ENCODE measurements at places on chromosomes 6 and 20.

DNA sequence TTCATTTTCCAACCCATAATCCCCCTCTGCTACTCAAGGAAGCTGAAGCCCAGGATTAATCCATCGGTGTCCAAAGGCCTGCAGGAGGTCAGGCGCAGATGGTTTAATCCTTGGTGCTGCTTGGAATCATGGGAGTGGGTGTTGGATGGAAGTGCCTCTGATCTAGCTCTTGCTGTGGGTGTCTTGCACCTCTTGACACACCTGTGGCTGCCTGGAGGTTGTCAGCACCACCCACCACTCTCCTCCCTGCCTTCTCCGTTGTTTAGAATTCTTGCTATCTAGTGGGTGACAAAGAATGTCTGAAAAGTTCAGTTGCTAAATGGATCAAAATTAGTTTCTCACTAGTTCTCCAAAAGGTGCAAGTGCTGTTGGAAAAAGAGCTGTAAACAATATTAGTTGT lies 1074.4 kb upstream of the FLRT3 start:
- ATAC-seq = no peak

GRCh38 chr6:119096721-119097565 lies 18.5 kb upstream of the FAM184A start:
- peak; percentile 71 for ATAC-seq

DNA sequence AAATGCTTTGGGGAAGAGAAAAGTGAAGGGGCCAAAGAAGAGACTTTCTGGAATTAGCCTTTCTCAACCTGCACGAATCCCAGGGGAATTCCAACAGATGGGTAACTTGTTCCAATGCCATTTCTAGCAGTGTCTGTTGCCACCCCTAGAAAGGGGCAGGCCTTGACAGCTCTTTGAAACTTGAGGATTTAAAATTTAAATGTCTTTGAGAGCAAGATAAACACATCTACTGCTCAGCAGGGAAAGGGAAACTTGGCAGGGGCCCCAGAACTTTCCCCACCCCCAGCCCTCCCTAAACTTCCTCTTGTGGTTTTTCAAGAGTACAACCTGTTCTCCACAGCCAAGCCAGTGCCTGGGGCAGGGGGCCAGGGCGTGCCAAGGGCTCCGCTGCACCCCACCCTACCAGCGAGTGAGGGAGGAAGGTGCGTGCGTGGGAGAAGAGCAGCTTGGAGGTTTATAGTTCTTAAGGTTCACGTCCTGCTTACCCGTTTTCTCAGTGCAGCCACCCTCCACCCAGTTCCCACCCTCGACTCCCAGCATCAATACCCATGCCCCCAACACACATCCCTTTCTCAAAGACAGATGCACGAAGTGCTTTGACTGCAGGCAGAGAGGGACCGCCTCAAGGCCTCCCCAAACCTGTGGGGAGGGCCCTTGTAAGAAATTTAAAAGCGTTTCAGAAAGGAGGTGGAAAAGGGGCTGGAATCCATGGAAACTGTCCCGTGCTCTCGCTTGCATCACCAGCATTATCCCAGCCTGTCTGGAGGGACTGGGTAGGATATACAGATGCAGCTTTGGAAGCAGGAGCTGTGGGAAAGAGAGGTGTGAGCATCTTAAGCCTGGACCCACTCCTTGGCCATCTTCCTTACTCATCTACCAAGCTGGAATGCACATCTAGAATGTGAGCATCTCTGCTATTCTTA lies 4.5 kb upstream of the TAF8 start:
- ATAC-seq = peak; percentile 20

- no peak for ATAC-seq
These were observed 164.0 kb upstream of the RUNX2 start for GRCh38 chr6:45163952-45164766.

DNA sequence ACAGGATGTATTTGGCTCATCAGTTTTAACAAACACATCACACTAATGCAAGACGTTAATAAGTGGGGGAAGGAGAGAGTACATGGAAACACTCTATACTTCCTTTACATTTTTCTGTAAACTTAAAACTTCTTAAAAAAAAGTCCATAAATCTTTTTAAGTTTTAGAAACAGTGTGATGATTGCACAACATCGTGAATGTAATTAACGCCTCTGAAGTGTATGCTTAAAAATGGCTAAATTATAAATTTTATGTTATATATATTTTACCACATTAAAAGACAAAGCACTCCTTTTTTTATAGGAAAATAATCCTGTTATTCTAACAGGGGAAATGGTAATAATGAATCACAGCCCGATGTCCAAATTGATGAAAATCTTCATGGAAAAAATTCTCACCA lies 144.1 kb upstream of the RUNX2 start:
- ATAC-seq = no peak

DNA sequence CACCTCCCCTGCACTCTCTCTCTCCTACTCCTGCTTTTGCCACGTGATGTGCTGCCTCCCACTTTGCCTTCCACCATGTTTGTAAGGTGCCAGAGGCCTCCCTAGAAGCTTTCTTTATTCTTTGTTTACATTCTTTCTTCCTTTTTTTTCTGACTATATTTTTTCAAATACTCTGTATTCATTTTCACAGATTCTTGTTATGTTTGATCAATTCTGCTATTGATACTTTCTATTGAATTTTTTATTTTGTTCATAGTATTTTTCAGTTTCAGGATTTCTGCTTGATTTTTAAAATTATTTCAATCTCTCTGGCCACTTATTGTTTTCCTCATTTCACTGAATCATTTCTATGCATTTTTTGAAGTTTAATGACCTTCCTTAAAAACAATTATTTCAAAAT lies 801.8 kb downstream of the GRIK2 start:
- no peak for ATAC-seq

- ATAC-seq = no peak
These were observed 255.8 kb upstream of the RAB32 start for GRCh38 chr6:146287691-146288369.

DNA sequence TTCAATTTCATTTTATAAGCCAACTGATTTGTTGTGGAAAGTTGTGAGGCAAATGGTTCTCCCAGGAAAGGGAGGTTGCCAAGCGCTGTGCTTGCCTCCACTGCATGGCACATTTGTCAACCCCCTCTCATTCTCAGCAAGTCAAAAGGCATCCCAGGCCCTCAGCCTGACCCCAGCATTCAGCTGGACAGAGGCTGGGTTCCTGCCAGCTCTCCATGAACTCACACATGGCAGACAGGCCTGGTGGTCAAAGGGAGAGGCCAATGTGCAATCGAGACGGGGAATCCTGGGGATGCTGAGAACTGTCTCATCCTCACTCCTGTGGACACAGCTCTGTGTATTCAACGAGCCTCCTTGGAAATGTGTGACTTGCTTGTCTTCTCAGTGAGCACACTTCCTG lies 106.0 kb upstream of the CDH4 start:
- no peak for ATAC-seq

- no peak for ATAC-seq
These were observed 7.4 kb upstream of the POLR1H start for GRCh38 chr6:30053682-30054081.

GRCh38 chr6:85641897-85642773 lies 551 bp downstream of the SYNCRIP start:
- ATAC-seq = no peak

DNA sequence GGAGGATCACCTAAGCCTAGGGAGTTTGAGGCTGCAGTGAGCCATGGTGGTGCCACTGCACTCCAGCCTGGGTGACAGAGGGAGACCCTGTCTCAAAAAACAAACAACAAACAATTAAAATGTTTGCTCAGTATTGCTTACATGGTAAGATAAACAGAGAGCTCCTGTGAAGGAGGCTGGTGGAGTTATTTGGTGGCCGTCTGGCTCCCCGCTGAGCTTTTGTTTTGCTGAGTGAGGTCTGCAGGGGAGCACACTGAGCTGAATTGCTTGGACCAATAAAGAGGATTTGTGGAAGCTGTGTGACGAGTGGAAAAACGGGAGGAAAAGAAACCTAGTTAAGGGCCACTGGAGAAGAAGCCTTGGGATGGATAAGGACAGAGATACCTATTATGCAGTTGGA lies 41.1 kb upstream of the BMP6 start:
- peak; percentile 9 for ATAC-seq

DNA sequence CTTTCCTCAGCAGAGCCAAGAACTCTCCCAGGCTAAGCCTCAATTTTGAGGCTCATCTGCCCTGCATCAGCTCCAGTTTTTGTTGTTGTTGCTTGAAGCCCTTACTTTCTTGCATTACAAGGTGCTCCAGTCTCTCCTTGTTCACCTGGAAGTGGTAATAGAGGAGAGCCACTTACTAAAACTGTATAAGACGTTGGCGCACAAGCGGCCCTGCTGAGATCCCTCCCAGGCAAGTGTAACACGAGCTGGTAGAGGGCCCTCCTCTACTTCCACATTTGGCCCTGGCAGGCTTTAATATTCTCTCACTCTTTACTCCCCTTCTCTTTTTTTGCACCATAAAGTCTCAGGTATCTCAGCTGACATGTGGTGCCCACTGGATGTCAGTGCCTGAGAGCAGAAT lies 19.5 kb downstream of the GCM2 start:
- ATAC-seq = no peak

DNA sequence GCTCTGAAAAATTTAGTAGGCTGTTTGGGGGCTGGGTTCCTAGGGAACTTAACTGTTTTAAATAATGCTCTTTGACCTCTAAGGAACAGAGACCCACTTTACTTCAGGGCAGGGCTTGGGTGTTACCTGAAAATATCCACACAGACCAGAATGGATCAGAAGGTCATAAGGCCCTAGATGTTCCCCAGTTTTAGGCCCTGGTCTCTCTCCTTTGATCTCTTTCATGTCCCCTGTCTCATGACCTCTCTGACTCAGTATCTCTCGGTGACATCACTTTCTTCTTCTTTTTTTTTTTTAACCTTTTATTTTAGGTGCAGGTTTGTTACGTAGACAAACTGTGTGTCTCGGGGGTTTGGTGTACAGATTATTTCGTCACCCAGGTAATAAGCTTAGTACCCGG lies 272.1 kb upstream of the SGK1 start:
- ATAC-seq = no peak

DNA sequence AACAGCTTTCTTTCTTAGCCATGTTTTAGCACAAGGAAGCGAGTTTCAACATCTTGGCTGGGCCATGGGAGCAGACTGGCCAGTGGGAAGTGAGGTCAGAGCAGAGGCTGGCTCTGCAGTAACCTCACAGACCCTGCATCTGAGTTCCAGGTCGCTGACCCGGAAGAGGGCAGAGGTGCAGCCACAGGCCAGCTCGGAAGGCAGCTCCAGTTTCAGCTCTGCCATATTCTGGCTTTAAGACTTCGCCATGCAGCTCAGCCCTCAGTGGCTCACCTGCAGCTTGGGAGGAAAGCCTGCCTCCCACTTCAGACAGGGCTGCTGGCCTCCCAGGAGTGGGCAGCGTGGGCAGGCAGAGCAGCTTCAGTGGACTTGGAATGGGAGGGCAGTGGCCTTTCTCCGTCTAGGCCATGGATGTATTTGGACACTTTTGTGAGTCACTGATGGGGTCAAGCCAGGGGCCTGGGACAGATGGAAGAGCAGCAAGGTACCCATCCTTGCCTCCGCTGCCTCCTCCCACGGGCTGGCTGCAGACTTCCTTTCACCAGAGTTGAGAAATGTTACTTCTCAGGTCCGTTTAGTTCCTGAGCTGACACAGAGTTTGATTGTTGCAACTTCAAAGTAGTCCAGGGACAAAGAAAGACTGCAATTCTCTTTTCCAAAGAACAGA lies 18.5 kb downstream of the CST8 start:
- no peak for ATAC-seq

DNA sequence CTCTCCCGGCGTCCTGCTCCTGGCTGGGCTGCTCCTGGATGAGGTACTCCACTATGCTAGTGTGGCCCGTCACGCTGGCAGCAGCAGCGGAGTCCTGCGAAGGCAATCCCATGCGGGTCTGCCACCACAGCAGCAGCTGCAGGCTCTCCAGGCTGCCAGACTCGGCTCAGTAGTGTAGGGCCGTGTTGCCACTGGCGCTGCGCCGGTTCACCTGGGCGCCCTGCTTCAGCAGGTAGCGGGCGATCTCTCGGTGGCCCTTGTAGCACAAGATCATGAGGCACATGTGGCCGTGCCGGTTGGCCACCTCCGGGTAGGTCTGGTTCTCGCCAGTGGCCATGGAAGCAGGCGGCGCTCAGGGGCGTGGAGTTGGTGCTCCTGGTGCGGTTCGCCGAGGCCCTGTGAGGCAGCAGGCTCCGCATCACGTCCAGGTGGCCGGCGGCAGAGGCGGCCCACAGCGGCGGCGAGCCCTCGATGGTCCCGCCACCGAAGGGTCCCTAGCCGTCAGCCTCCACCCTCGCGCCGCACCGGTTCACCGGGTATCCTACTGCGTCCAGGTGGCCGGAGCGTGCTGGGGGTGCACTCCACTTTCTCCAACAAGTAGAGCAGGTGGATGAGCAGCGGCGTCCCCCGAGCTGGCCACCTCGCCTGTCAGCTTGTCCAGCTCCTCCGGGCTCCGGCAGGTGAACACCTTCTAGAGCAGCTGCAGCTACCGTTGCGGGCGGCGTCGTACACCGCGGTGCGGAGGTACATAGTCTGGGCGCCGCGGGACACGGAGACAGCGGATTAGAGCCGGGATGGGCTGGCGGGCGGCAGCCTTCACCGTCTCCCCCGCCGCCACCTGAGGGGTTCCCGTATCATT lies 19.8 kb downstream of the RFPL4B start:
- no peak for ATAC-seq

GRCh38 chr6:32087574-32088486 lies 21.3 kb downstream of the TNXB start:
- ATAC-seq = peak; percentile 43

GRCh38 chr6:153074761-153075160 lies 56.3 kb downstream of the RGS17 start:
- no peak for ATAC-seq

DNA sequence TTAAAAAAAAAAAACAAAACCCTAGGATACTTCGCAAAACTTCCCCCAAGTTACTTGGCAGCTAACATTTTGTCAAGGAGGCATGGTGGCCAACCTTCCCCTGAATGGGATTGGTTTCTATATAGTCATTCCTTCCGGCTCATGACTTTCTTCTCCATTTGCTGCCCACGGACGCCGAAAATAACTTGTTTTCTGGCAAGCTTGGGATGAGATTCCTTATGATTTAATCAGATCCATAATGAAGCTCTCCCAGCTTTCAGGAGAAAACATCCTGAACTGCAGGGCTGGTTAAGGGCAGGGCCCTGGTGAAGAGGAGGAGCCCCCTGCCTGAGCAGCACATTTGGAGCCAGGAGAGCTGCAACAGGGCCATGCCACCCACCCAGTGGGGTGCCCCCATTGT lies 49.9 kb downstream of the PPP1R16B start:
- no peak for ATAC-seq
